ENCODE measurements at places on chromosomes 3 and 15. TPM values are rescaled to one million over a fixed set of nuclear protein-coding genes. Genes with fewer than 3 reads are reported as not detected.

Gene CDAN1
- total RNA-seq: 37.0 TPM

DNA sequence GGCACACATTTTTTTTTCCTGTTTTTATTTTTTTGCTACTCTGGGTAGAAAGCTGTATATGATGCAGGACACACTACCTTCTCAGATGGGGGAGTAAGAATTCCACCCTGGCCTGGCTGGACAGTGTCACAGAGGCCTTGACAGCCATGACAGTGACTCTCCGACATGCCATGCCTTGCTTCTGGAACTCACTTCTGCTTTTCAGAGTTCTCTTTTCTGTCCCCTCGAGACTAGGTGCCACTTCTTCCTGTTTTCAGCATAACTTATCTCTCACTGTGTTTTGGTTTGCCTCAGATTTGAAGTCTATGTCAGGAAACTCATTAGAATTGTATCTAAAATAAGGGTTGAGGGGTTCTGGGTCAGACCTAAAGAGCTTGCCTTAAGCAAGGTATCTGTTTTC, 69.1 kb upstream of the SEC13 start:
- no peak for DNase-seq

GRCh38 chr3:141920701-141921100, 44.3 kb downstream of the ATP1B3 start:
- DNase-seq: no peak

- no peak for DNase-seq
Measured at GRCh38 chr3:123621186-123621849, 36.5 kb upstream of the HACD2 start.
